ENCODE measurements at places on chromosomes 13 and 19.
A peak's percentile ranks its signal among the peaks of the same experiment; 100 is the strongest.

GRCh38 chr19:41039806-41040205 lies 48.4 kb upstream of the CYP2A13 start:
- DNase-seq: no peak

DNA sequence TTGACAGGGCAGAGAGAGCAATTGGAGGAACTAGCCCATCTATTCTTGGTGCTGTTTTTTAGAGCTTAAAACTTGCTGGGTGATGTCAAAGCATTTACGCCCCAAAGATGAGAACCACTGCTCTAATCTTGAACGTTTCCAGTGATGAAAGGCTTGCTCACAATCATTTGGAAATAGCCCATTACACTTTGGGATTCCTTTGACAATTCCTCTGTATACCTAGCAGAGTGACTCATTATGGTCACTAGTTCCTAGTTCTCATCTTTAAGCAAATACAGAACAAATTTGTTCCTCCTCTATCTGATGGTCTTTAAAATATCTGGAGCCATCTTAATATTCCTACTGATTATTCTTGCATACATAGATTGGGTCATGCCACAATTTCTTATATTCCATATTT lies 112.3 kb downstream of the GPC6 start:
- no peak for DNase-seq

GRCh38 chr19:16940626-16941025 lies 51.8 kb downstream of the F2RL3 start:
- no peak for DNase-seq

DNA sequence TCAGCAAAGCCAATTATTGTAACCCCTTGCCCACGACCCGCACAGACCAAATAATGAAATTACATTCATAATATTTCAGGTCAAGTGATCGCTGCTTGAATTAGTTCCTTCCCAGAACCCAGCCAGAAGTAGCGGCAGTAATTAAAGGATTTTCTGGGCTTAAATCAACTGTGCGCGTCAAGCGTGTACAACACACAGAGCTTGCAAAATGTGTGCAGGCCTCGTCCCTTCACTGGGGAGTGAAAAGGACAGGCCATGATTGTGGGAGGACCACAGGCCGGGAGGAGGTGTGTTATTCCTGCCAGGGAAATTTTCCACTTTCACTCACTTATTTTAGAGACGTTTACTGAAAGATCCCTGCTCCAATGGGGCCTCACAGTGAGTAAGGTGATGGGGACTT lies 84.9 kb downstream of the CHST8 start:
- DNase-seq: no peak

GRCh38 chr13:29129616-29130015 lies 309.5 kb downstream of the MTUS2 start:
- no peak for DNase-seq

GRCh38 chr19:46603195-46603637 lies 2.1 kb downstream of the CALM3 start:
- no peak for DNase-seq

DNA sequence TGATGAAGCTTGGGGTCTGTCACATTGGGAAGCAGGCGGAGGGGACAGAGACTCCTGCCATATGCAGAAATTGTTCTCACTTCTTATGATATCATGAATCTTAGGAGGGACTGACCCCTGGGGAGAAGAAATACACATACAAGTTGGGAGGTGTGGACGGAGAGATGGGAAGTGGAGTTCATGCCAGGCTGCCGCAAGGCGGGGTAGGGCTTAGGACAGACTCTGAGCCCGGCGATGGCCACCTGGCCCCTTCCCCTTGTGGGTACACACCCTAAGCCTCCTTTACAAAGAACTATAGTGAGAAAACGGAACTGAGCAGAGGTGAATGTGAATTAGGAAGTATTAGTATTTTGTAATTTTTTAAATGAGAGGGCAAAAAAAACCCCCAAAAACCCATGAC lies 177.0 kb upstream of the IRS2 start:
- DNase-seq: no peak

DNA sequence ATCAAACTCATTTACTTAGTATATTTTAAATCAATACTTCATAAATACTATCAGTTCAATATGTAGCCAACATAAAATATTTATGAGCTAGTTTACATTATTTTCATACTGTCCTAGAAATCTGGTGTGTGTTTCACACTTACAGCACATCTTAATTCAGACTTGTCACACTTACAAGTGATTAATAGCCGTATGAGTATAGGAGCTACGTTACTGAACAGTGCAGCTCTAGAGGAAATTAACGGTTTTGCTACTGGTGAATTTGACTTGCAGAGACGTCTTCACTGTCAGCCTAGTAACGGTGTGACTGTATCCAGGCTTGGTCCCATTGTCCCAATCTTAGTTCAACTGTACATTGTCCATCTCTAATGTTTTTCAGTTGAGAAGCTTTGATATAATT lies 33.7 kb upstream of the POSTN start:
- no peak for DNase-seq

DNA sequence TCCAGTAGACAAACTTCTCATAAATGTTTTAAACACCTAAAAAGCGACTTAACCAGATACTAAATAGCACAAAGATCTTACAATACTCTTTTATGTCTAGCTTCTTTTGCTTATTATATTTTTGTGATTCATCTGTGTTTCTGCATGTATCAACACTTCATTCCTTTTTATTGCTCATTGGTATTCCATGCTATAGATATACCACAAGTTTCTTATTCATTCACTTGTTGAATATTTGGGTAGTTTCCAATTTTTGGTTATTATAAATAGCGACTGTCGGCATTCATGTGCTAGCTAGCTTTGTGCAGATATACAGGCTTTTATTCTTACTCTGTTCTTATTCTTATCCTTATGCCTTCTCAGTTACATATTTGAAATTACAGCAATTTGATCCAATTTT lies 50.0 kb upstream of the RGCC start:
- no peak for DNase-seq

DNA sequence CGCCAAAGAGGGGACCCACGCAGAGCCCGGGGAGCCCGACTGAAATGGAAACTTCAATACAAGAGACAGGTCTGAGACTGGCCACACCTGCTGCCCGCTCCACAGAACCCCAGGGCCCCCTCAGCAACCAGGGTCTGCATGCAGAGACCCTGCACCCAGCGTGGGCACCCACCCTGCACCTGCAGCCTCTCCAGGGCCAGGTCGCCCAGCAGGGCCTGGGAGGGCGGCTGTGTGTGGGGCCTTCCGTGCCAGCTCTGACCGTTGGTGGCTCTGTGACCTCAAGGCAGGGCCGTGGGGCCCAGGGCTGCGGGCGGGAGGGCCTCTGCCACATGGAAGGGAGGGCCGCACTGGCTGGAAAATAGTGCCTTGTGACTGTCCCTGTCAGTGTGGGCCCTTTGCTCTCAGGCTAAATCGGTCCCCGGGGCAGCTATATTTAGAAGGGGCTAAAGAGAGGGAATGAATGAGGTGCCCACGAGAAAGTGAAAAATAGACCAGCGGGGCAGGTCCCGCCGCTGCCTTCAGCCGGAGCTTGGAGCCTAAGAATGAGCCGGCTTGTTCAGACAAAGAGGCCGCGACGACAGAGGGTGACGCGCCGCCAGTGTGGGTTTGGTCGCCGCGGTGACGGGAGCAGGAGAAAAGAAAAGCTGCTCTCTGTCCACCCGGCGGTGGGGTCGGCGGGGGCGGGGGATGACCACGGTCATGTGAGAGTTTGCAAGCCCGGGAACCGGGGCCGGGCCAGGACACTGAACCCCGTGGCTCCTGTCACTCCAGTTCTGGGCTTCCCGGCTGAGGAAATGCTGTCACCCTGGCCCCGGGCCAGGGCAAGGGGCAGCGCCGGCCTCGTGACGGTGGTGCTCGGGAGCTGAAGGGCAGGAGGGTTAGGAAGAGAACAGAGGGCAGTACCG lies 70.5 kb downstream of the GADD45B start:
- DNase-seq: no peak

GRCh38 chr13:34357435-34358232 lies 539.7 kb downstream of the RFC3 start:
- DNase-seq: peak; percentile 18

- DNase-seq: no peak
Measured at GRCh38 chr13:41470196-41470595, 12.8 kb downstream of the RGCC start.

- no peak for DNase-seq
Measured at GRCh38 chr19:32789429-32789828, 69.9 kb downstream of the TDRD12 start.

DNA sequence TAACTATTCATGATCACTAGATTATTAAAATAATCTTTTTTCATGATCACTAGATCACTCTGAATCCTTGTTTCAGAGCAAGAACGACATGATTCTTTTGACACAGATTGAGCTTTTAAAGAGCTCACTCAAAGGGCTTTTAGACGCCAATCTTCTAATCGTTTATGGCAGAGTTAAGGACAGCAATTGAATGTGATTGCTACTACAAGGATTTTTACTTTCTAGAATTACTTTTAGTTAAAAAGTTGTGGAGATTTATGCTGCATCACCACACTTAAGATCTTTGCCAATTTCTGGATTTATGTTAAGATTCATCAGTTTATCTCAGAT lies 1.3 kb downstream of the EXOSC8 start:
- no peak for DNase-seq

GRCh38 chr19:12055784-12056183 lies 3.0 kb upstream of the ZNF878 start:
- DNase-seq: no peak

DNA sequence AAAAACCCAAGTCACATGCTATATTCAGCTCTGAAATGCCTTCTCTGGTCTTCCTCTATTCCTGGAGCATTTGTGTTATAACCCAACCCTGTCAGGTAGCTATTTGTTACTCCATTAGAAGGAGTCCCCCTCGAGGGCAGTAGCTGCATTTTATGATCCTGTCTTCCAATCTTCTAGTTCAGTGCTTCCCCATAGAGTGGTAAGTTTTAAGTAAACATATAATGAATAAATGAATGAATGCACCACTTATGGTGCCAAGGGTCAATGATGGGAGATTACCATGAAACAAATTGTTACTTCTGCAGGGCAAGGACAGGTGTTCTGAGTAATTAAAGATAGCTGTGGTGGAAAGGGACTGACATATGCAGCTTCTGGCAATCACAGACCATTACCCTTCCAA lies 4.0 kb downstream of the RASL11A start:
- DNase-seq: no peak

DNA sequence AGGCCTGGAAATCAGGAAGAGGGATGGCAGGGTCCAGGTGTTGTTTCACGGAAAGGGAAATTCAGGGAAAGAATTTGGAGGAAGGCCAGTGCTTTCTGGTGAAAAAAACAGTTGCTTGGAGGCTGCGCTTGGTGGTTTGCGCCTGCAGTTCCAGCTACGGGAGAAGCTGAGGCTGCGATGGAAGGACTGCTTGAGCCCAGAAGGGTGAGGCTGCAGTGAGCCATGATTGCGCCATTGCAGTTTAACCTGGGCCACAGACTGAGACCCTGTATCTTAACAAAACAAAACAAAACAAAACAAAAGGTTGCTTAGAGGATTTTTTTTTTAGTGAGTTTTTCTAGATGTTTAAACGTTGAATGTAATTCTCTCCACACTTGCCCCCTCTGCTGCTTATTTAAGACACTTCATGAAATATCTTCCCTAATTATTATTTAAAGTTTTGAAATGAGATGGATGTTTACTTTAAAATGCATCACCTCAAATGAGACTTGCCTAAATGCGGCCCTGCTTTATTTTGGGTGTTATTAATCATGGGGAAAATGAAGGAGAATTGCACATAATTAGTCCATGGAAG lies 75.4 kb upstream of the TRPC4 start:
- no peak for DNase-seq

DNA sequence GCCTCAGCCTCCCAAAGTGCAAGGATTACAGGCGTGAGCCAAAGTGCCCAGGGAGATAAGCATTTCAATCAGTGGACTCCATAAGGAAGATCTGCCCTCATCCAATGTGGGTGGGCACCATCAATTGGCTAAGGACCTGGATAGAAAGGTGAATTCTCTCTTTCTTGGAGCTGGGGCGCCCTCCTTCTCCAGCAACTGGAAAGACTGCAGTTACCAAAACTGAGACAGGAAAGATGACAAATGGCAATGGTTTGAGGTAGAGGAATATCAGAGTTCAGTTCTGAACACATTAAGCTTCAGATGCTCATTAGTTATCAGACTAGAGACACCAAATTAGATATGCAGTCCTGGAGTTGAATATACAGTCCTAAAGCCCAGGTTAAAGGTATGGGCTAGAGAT lies 10.5 kb upstream of the ELF1 start:
- DNase-seq: no peak

DNA sequence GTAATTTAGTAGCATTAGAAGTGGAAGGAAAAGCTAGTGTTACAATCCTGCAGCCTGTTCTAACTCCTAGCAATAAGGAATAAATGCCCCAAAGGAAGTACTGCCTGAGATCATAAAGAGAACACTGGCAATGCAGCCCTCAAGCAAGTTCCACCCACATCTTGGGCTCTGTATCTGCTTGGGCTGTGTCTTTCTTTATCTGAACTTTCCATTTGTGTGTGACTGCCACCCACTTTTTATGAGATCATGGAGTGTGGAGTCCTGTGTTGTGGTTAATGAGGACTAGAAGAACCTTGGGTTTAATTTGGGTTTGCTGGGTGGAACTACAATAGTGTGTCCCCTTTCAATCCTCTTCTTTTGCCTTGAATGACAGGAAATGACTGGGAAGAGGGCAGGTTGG lies 38.2 kb downstream of the RFXAP start:
- no peak for DNase-seq

DNA sequence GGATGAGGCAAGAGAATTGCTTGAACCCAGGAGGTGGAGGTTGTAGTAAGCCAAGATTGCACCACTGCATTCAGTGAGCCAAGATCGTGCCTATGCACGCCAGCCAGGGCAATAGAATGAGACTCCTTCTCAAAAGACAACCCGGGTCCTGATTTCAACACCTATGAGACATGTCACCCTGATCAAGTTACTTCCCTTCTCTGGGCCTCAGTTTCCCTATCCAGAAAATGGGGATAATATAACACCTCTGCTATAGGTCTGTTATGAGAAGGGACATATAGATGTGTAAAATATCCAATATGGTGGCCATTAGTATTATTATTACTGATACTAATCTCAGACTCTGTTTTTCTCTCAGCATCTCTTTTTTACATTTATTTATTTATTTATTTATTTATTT lies 12.9 kb upstream of the GIPR start:
- DNase-seq: no peak

DNA sequence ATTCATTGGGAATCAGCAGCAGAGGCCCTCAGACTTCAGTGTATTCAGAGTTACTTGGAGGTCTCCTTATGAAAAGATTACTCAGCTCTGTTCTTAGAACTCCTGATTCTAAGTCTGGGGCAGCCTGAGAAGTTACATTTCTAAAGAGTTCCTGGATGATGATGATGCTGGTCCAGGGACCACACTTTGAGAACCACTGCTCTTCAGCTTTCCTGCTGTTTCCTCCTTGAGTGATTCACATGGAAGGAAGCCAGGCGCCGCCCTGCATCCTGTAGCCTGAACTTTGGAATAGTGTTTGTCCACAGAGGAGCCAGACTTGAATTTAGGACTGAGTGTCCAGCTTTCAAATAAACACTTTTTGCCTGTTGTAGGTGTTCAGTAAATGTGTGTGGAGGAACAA lies 2.9 kb downstream of the CEBPG start:
- DNase-seq: peak; percentile 64

- DNase-seq: no peak
Measured at GRCh38 chr13:30851697-30852096, 54.4 kb upstream of the MEDAG start.
